ENCODE measurements at places on chromosomes 4 and X.
A peak's percentile ranks its signal among the peaks of the same experiment; 100 is the strongest.

GRCh38 chr4:154485127-154485773 lies 6.3 kb downstream of the DCHS2 start:
- no peak for DNase-seq

GRCh38 chr4:89765966-89766365 lies 71.0 kb downstream of the SNCA start:
- no peak for DNase-seq

DNA sequence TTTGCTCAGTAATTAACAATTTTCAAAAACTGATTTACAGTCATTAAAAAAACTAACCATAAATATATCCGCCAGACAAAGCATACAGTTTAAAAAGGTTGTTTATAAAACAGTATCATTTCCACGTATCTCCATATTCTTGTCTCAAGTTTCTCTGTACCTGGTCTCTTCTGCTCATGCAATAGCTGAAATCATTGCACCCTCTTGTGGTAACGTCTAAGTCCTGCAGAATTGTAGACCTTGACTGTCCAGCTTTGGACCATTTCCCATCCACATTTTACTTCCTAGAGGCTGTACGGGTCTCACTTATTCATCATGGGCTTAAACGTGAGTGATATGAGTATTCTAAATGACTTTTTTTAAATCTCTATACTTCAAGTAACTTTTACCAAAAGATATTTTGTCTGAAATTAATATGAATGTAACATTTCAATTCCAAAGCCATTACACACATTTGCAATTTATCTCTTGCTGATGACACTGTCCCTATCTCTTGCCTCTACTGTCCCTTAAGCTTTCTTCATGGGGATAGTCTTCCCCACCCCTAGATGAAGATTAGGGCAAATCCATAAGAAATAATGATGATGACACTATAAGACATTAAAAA lies 118.5 kb downstream of the BTC start:
- DNase-seq, result peak; percentile 61

DNA sequence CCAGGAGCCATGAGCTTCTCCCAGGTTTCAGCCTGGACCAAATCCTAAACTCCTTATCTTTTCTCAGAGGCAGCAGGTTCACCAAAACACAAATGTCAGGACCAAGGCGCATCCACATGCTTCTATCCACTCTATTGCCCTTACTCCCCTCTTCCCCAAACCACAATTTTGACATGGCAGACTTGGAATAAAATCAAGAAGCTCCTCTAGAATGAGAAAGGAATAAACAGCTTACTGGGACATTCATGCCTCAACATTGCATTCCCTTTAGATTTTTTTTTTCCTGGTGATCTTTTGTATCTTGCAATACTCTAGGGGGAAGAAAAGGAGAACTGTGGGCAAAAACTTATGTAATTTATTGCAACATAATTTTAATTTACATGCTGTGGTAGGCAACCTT lies 119.1 kb downstream of the TSPAN5 start:
- DNase-seq, result peak; percentile 35

GRCh38 chr4:182893047-182893446 lies 24.1 kb downstream of the DCTD start:
- DNase-seq, result no peak

DNA sequence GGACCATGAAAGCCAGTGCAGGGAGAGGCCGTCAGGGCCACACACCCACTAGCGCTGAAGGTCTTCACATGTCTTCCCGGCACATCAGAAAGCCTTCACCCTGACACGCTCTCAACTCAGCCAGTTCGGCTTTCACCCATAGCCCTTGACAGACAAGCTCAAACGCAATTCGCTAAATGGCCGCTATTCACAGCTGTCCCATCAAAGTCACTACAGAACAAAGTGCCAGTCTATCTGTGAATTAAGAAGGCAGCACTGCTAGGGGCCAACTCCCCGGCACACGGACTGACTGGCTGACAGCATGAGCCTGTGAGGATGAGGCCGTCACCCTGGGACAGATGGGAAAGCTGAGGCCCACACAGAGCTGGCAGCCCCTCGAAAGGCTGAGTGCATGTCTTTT lies 45.7 kb downstream of the ACOX3 start:
- no peak for DNase-seq

DNA sequence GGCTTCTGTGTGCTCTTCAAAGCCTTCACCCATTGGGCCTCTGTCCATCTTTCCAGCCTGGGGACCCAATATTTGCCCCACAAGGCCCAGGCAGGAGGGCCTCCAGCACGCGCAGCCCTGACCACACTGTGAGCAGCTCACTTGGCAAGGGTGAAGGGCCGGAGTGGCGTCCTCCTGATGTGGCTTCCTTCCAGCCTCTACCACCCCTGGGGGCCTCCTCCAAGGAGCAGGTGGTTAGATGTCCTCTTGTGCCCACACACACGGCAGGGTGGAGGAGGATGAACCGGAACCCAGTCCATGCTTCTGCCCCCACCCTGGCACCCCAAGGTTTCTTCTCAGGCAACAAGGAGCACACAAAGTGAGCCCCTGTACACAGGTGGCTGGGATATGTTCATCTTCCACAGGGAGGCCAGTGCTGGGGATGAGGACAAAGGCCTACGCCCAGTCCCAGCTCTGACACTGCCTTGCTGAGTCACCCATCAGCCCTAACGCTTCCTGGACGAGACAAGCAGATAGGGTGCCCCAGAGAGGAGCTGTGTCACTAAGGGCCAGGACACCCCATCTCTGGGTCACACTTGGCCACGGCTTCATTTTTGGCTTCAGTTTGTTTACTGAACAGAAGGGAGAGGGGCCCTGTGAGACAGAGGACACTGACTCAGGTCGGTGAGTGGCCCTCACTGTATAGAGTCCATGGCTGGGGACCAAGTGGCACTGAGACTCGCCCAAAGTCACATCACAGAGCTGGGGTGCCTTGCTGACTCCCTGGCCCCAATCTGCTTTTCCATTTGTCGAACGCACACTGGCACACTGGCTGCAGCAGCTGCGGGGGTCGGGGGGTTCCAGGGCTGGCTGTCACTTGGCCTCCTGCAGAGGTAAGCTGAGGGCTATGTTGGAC lies 1.9 kb downstream of the UBL4A start:
- no peak for DNase-seq

- no peak for DNase-seq
Measured at GRCh38 chr4:85514783-85515182, 39.8 kb downstream of the ARHGAP24 start.

DNA sequence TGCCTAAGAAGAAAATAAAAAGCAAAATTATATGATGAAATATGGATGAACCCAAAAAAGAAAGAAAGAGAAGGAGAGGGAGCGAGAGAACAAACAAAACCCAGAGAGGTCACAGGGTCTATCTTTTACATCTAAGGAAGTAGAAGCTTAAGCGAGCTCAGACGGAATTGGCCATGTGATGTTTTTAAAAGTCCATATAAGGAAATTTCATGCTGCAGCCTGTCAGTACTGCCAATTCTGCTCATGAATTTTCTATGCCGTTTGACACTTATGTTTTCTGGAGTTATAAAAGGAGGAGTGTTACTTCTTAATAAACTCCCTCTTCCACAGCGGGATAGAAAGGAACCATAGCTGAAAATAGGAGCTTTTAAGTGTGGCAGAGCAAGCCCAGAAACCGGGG lies 32.9 kb upstream of the DCX start:
- no peak for DNase-seq

DNA sequence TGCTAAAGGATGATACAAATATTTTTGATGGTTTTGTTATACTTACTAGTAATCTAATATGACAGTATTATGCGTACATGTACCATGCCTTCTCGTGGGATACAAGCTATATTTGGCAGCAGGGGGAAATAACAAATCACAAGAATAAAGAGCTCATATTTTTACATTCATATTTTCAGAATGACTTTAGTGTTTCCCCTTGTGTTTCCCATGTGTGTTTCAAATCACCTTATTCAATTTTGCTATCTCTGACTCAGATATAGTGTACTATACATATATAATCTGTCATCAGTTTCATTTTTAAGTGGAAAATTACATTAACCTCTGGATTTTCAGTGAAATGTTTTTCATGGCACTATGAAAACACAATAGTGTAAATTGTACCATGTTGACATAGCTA lies 146.8 kb downstream of the RPA4 start:
- no peak for DNase-seq

- no peak for DNase-seq
Measured at GRCh38 chr4:155305619-155306018, 71.1 kb downstream of the MAP9 start.

GRCh38 chr4:5730993-5731990 lies 20.3 kb downstream of the EVC start:
- no peak for DNase-seq

DNA sequence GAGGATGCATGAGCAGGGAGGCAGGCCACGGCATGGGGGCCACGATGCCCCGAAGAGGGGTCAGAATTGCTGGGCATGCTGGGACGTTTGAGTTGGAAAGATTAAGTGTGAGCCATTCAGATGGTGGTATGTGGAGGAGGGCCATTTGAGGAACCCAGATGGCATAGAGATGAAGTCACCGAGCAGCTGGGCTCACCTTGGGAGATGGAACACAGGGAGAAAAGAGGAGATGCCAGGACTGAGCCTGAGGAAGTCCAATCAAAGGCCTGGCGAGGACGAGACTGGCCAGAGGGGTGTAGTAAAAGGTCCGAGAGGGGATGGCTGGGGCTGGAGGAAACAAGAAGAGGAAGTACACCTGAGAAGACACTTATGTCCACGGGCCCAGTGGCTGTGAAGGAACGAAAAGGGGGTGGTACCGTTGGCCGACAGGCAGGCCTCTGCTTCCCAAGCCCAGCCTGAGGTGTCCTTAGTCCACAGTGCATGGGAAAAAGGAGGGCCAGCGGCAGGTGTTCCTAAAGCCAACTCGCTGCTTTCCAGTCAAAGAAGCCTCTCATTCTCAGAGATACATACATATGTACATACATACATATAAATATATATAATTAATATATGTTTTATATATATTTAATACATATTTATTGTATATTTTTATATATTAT lies 54.6 kb upstream of the CLCN4 start:
- no peak for DNase-seq

GRCh38 chr4:126124818-126125217 lies 810.1 kb downstream of the FAT4 start:
- no peak for DNase-seq

DNA sequence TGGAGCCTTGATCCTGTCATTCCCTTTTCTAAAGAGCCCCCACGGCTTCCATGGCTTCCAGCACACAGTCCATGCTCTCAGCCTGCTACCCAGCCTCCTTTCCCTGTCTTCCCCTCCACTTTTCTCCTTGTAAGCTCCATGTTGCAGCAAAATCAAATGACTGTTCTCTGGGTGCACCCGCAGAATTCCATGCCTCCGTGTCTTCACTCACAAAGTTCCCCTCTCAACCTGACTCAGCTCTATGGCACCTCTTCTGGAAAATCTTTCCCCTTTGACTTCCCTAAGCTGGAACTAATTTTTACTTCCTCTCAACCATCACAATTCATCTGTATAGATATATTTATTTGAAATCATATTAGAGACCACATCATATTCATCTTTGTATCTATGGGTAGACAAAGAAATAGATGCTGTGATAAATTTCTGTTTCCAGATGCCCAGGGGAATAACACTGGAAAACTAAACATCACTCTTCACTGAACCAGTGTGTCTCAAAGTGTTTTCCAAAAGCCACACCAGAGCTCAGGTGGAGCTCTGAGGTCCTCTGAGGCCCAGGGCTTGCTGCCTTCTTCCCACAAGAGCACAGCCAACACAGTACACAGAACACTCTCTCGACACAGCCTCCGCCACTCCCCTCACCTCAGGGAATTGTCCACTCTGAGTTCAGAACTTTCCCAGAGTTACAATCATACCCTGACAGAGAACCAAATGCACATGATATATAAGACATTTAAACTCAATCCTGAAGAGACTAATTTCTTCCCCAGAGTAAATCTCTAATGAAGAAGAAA lies 3.3 kb downstream of the SETD7 start:
- DNase-seq, result peak; percentile 19

GRCh38 chr4:40736910-40737309 lies 12.8 kb upstream of the NSUN7 start:
- DNase-seq, result peak; percentile 72

DNA sequence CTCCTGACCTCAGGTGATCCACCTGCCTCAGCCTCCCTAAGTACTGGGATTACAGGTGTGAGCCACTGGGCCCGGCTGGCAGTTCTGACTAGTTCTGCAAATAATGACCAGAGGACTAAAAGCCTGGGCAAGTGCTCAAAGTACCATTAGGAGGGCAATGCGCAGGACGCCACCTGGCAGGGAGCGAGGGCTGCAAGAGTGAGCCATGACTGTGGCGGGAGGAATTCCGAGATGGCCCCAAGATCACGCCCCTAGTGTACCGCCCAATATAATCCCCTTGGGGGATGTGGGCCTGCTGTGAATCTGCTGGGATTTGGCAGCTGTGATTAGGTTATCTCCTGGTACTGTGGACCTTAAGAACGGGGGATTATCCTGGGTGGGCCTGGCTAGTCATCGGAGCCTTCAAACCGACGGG lies 26.2 kb upstream of the GPR78 start:
- DNase-seq, result no peak

GRCh38 chr4:179586460-179586859 lies 2144.2 kb upstream of the AGA start:
- no peak for DNase-seq

DNA sequence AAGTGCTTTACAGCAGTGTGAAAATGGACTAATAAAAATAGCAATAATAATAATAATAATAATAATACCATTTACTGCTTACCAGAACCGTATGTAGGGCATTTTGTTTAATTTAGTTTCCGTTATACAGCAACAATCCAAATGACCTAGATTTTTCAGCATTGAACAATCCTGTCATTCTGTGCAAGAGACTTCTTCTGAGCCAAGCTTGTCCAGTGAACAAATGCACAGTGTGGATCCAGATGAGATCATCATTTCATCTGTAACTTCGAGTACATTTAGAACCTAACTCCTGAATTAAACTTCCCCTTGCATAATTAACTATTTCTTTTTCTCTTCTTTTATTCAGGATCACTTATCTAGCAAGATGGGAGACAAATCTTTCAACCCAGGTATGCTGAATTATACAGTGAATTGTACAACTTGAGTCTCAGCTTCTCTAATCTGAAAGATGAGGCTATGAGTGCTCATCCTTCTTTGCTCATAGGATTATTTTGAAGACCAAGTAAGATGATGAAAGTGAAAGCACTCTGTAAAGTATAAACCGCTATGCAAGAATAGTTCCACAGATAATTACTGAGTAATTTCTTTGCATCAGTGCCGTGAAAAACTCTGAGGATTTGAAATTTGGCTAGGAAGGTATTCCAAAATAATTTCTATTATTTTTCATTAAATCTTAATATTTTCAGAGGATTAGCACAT lies 6.6 kb downstream of the CLNK start:
- DNase-seq, result no peak

DNA sequence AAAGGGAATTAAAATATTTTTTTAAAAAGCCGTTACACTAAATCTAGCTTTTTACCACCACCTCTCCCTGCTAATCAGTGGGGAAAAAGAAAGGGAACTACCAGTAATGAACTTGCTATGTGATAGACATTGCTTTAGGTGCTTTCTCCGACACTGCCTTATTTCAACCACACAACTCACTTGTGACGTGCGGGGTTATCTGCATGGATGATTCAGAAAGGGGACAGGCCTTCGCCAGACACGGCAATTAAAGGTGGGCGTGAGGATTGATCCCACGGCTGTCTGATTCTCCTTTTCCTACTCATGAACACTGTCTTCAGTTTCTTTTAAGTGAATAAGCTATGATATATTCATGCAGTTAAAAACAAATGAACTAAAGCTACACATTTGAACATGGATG lies 882 bp upstream of the CXCR3 start:
- peak; percentile 54 for DNase-seq
